ENCODE measurements at places on chromosomes 7 and 10.

- DNase-seq: no peak
These were observed 31.4 kb downstream of the RPA3 start for GRCh38 chr7:7686811-7687508.

- DNase-seq: no peak
These were observed 24.3 kb downstream of the FBXW4 start for GRCh38 chr10:101670635-101671034.

DNA sequence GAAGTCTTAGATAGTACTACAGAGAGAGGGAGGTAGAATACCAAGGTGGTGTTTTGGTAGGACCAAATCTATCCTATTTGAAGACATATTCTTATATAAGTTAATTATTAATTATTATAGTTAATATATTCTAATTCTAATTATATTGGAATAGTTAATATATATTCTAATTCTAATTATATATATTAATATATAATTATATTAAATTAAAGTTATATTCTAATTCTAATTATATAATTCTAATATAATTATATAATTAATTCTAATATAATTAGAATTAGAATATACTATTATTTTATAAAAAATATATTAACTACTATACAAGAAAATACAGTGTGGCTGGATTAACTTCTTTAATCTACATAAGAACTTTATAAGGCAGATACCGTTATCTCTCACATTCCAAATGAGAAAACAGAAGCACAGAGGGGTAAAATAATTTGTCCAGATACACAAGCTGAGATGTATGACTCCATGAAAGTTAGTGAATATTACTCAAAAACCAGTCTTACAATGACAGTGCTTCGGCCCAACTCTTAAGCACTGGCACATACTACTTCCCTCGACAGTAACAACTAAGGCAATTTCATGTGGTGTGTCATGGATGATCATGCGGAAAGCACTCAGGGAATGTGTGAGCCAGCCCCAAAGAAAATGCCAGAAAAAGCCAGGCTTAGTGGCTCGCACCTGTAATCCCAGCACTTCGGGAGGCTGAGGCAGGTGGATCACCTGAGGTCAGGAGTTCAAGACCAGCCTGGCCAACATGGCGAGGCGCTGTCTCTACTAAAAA lies 42.6 kb downstream of the TYW1B start:
- no peak for DNase-seq

DNA sequence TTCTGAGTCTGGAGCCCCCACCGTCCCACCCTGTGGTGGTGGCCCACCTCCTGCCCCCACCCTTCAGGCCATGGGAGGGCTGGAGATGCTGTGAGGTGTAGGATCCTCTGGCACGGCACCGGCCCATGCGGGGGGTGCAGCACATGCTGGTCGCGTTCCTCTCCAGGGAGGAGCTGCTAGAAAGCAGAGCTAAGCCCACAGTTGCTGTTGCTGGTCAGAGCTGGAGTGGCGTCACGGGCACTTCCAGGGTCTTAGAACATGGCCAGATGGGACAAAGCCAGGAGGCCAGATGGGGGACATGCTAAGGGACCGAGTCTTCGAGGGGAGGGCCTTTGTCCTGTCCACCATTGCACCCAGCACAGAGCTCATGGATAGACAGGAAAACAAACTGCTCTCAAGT lies 21.6 kb downstream of the AGAP3 start:
- no peak for DNase-seq

DNA sequence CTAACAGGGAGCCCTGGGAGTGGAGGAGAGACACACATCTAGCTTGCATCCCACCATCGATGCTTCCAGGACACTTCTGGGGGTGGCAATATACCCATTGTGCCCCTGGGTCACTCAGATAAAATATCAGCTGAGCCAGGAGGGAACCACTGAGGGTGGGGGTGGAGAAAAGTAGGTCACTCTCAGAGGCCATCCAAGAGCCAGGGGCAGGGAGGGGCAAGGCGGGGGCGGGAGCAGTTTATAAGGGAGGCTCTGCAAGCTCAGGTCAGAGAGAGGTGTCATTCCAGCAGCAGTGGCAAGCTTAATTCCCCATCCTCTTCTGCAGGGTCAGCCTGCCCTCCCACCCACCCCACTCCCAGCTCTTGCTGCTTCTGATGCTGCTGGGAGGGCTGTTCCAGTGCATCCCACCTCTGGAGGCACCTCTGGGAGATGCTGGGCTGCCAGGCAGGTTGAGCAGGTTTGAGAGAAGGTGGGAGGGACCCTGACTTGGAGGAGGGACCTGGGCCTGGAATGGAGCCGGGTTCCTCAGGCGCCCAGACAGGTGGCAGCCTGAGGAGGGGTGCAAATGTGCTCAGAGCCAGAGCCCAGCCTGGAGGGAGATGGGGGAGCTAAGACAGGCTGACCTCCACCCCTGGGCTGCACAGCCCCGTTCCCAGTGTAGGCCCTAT lies 20.1 kb upstream of the TLX1 start:
- no peak for DNase-seq
